Breast epithelium (tissue), 4 donors: ENCODE measurements at places on chromosomes 13 and 19. TPM values are rescaled to one million over a fixed set of nuclear protein-coding genes. Genes with fewer than 3 reads are reported as not detected.

GRCh38 chr19:19477705-19478383 is 37.5 kb downstream of the TSSK6 start:
- DNase-seq = no peak

DNA sequence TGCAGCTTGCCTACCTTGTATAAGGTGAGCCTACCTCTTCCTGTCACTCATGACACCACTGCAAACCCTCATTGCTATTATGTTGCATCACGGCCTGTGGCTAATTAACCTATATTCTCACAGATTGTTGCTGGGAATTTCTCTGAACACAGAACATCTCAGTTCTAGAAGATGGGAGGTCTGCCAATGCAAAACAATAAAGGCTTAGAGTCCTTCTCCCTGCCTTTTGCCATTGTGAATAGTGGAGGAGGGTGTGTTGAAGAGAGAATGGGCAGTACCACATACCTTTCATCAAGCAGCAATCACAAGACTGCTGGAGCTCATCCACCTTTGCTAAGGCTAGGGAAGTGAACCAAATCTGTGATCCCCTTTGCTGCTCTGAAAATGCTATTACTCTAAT is 34.4 kb downstream of the WDFY2 start:
- peak; percentile 65 for DNase-seq

DNA sequence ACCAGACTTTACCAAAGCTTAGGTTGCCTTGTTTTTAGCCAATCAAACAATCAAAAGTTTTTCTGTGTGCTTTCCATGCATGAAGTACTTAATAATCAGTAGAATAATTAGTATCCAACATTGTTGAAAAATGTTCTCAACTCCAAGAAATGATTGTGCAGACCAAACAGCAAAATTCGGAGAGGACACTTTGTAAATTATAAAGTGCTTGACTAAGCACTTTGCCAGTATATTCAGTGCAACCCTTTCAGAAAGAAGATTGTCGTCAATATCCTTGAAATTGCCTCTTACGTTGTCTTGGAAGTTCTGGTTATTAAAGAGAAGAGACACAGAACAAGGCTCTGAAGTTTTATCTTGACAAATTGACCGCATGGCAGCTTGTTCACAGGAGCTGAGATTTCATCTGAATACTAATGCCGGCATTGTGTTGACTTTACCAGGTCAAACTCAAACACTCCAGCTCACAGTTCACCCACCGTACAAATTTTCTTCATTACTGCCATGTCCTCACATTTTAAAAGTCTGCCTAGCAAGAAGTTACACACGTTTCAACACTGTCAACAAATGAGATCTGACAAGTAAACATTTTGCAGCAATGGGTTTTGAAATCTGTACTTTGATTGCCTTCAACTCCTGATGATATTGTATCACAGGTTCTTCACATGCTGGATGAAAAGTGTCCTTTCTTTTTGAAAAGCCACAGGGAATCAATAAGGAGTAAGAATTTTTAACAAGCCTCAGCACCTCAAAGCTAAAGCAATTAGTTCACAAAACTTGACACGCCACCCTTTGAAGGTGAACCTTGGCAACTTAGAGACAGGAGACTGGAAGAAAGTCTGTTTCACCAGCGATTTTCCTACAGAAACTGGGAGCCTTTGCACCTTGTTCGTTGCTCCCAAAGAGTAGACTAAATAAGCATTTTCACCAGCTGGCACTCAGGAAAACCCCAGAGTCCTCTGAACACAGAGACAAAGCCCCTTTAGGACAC is 150.9 kb downstream of the RFC3 start:
- no peak for DNase-seq

DNA sequence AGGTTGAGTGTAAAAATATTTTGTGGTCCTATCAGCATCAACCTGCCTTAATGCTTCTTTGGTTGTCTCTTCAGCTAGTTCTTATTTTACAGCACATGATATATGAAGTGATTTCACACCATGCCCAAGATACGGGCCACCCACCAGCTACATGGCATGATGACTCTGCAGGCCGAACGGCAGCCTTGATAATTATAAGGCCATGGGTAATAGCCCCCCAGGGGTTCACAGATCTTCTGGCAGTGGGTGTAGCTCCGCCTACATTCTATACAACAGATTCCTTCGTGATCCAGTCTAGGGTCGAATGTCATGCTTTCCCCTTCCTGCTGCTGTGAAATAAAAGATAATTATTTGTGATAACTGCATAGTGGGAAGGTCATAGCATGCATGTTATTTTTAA is 36.1 kb downstream of the CNMD start:
- DNase-seq = no peak

DNA sequence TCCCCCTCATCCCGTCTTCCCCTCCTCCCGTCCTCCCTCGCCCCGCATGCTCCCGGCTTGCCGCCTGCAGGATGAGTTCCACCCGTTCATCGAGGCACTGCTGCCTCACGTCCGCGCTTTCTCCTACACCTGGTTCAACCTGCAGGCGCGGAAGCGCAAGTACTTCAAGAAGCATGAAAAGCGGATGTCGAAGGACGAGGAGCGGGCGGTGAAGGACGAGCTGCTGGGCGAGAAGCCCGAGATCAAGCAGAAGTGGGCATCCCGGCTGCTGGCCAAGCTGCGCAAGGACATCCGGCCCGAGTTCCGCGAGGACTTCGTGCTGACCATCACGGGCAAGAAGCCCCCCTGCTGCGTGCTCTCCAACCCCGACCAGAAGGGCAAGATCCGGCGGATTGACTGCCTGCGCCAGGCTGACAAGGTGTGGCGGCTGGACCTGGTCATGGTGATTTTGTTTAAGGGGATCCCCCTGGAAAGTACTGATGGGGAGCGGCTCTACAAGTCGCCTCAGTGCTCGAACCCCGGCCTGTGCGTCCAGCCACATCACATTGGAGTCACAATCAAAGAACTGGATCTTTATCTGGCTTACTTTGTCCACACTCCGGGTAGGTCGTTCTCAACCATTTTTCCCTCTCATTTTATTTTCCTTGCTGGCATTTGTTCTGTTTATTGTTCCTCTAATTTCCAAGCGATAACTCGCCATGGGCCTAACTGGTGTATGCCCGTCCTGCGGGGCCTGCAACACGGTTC is 29.8 kb downstream of the NFIX start:
- no peak for DNase-seq

GRCh38 chr19:1082928-1083816 is 12.0 kb downstream of the POLR2E start:
- no peak for DNase-seq

The MIA gene
- not detected for total RNA-seq

The CDC37 gene
- 213 TPM for total RNA-seq

The CDX2 gene
- not detected for total RNA-seq
